NK-92 treated with Interleukin-12 subunit alpha and Interleukin-12 subunit beta, amount 100 ng/mL, for 24 hours (cell line): ENCODE measurements at places on chromosomes 13 and 19.

DNA sequence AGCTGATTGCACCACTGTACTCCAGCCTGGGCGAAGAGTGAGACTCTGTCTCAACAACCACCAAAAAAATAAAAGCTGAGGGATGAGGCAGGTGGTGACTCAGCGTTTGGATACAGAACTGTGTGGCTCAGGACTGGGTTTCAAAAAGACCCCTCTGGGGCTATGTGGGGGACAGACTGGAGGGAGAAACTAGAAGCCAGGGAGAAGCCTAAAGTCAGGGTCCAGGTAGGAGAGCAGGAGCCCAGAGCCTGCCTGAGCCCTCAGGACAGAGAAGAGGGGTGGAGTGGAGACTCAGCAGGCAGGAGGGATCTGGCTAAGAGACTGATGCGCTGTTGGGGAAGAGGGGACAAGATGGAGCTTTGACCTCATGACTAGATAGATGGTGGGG, 1.8 kb upstream of the CD37 start:
- DNase-seq: no peak

GRCh38 chr13:44764302-44764692, 188.2 kb upstream of the TSC22D1 start:
- DNase-seq: no peak

DNA sequence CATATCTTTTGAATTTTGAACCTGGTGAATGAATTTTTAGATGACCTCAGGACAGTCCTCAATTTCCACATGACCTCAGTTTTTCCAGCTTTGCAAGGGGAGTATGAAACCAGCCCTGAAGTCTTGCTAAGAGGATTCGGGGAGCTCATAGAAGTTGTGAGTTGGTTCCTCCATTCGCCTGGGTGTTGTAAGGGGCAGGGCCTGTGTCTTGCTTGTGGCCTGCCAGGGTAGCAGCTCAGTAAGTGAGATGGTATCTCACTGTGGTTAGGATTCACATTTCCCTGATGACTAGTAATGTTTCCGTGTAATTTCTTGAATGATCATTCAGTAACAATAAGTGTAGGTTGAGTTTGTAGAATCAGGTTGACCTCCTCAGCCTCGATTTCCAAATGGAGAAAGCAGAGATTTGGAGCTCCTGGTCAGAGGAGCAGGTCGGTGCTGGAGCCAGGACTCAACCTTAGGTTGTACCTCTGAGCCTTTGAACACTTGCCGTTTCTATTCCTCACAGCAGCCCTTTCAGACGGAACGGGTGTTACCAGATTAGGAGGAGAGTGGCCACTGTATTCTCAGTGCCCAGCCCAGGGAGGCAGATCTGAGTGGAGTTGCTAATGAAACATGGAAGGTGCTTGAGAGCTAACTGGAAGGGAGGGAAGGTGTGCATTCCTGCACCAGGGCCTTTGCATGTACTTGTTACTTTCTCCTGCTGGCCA, 14.6 kb downstream of the NACC1 start:
- DNase-seq: peak; percentile 40

- no peak for DNase-seq
Observed at GRCh38 chr19:10193790-10194499, 808 bp downstream of the DNMT1 start.

- DNase-seq: no peak
Observed at GRCh38 chr19:42577016-42577415, 17.7 kb downstream of the CEACAM8 start.

GRCh38 chr13:93243375-93244063, 16.9 kb downstream of the GPC6 start:
- DNase-seq: no peak

DNA sequence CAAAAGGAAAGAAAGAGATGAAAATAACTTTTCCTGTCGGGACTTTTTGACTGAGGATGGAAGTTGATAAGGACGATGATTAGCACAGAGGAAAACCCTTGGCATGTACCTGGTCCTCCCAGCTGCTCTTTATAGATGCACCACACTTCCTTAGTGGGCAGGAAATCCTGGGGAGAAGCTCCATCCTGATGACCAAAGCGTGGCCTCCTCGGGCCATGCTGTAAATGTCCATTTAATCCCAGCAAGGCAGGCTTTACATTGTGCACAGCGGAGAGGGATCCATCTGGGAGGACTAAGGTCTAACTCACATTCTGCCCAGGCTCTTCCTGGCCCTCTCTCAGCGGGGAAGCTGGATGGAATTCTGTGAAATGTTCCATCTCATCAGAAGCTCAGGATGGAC, 113.5 kb downstream of the COL4A2 start:
- no peak for DNase-seq

DNA sequence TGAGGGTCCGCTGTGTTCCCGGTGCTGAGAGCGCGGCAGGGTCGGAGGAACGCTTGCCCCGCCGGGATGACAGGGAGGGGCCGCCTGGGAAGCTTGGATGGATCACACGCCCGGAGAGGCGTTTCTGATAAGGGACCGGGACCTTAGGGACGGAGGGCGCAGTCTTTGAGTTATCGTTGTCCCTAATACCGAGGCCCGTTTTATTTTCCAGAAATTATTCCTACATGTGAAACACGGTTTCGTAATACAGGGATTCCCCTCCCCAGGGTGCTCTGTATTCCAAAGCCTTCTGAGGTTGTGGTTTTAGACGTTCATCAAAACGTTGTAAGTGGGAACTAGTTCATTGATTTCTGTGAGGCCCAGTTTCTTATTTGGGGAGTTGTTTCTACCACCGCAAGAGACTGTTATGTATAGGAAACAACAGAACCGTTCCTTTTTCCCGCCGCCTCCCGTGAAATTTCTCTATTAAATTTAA, 752 bp downstream of the PDCD5 start:
- peak; percentile 9 for DNase-seq

GRCh38 chr13:25783601-25784024, 268.2 kb downstream of the SHISA2 start:
- no peak for DNase-seq

- no peak for DNase-seq
Observed at GRCh38 chr19:8641908-8642547, 11.6 kb downstream of the NFILZ start.

DNA sequence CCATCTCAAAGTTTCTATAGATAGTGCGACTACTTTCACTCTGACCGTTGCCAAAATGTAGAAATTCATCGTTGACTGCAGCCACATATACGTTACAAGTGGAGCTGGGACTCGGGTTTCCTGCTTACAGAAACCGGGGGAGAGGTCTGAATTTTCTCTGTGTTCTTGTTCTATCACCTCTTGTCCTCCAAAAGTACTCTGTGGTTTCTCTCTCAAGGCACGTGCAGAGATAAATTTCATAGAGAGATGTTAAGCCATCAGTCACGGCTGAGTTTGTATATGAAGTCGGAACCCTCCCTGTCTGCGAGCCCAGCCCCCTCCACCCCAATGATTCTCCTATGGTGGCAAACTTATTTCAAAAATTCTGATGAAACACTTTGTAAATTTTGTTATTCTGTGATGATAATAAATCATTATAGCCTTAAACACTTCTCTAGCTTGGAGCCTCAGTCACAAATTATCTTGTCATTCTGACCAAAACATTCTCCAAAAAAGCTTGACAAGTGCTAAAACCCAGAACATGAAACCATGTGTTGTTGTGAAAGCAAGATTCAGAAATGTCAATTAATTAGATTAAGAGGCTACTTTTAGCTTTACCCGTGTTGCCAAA, 87.5 kb downstream of the TSHZ3 start:
- DNase-seq: no peak

DNA sequence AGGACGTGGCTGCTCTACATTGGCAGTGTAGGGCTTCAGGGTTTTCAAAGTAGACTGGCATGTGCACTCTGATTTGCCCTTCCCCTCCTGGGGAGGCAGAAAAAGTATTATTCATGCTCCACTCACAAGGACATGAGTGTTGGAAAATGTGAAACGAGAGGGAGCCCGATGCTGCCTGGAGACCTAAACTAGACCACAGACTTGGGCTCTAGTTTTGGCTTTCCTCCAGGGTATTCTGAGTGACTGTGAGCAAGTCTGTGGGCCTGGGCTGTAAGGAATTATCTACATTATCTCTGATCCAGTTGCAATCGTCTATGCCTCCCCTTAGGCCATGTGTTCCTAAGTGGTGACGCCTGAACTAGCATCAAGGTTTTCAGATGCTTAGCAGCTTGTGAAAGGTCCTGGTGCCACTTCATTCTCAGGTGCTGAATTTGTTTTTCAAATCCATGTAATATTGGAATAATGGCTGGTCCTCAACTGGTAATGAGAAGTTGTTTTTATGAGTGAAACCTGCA, 55.0 kb downstream of the MRPL57 start:
- DNase-seq: no peak

- DNase-seq: no peak
Observed at GRCh38 chr13:29100758-29101157, 280.6 kb downstream of the MTUS2 start.

GRCh38 chr13:76455960-76456359, 430.2 kb downstream of the KCTD12 start:
- DNase-seq: no peak

DNA sequence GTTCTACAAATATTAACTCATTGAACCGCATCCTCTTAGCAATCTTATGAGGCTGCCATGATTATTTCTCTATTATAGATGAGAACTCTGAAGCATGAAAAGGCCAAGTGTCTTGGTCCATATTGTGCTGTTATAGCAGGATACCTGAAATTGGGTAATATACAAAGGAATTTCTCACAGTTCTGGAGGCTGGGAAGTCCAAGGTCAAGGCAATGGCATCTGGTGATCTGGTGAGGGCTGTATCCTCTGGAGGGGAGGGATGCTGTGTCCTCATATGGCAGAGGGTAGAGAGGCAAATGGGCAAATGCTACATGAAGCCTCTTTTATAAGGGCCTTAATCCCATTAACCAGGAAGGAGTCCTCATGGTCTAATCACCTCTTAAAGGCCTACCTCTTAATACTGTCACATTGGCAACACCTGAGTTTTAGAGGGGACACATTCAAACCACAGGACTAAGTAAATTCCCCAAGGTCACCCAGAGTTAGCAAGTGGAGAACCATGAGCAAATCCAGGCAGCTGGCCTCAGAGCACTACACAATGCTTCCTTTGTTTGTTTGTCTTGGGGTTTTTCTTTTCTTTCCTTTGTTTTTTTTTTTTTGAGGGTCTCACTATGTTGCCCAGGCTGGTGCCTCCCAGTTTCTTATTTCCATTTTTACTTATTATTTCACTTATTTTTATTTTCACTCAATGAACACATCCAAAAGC, 55.9 kb upstream of the LATS2 start:
- no peak for DNase-seq

- no peak for DNase-seq
Observed at GRCh38 chr13:84972907-84973306, 826.3 kb downstream of the SLITRK6 start.

- no peak for DNase-seq
Observed at GRCh38 chr19:17243830-17244617, 1.7 kb downstream of the NR2F6 start.

DNA sequence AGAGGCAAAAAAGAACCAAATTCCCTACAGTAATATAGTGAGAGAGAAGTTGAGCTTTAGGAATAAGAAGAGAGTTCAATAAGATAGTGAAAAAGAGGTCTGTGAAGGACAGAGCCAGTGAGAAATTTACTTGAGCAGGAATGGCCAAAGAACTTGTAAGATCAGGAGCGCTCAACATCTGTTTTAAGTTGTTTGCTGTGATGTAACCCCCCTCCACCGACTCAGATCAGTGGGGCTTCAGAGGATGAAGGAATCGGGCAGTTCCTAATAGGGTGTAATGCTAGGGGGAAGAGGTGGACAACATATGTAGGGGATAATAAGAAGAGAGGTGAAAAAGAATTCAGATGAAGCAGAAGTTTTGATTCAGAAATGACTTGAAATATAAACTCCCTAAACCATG, 85.3 kb upstream of the FNDC3A start:
- no peak for DNase-seq

DNA sequence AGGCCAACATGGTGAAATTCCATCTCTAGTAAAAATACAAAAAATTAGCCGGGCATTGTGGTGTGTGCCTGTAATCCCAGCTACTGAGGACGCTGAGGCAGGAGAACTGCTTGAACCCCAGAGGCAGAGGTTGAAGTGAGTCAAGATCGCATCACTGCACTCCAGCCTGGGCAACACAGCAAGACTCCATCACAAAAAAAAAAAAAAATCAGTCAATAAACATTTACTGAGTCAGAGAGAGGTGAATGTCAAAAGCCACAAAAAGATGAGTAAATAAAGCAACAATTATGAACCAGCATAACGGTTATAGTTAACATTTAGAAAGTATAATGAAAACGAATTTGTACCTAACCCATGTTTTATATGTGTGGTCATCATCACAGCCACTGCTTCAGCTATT, 23.1 kb downstream of the PSPC1 start:
- DNase-seq: no peak

DNA sequence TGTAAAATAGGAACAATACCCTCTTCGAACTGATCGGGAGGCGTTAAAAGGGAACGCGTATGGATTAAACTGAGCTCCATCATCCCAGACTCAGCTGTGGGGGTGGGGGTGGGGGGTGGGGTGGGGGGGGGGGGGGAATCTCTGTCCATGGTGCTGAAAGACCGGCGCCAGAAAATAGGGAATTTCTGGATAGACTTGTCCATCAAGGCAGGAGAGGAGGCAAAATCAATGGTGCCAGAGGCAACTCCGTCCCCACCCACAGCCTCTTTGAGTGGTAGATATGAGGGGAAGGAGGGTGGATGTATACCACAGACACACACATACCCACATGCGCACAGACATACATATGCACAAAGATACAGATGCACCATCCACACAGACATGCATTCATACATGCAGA, 37.4 kb downstream of the ZNF787 start:
- DNase-seq: no peak

- peak; percentile 66 for DNase-seq
Observed at GRCh38 chr19:7340959-7341837, 7.5 kb upstream of the ARHGEF18 start.

DNA sequence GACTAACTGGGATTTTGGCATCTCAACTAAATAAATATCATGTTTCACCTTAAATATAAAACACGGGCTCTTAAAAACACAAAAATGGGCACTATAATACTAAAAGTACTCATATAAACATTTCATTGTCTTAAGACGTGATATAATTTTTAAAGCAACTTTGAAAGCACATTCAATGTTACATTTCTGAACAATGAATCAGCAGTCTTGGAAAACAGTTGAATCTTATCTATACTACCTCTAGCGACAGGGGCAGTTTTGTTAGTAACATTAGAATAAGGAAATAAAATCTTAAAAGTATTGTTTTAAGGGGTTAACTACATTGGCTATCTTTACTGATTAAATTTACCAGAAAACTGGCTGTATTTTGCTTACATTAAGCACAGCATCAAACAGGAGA, 156.9 kb downstream of the UGGT2 start:
- DNase-seq: no peak

- no peak for DNase-seq
Observed at GRCh38 chr19:52034051-52034728, 6.0 kb upstream of the ZNF614 start.

DNA sequence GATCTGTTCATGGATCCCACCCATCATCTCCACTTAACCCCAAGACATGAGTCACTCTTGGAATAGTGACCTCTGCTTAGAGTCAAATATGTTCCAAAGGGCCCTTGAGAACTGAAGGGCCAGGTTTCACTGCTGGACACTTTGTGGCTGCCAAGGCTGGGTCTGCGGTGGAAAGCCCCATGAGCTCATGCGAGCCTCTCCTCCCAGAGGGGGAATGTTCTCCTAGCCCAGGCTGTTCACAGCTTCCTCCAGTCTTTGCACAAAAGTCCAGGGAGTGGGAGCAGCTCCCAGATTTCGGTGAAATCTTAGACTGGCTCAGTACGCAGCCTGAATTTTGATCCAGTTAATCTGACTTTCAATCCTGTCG, 732 bp upstream of the DCLK1 start:
- no peak for DNase-seq

GRCh38 chr13:43081866-43082265, 58.5 kb downstream of the DNAJC15 start:
- DNase-seq: no peak

GRCh38 chr13:20383058-20383457, 142.6 kb downstream of the CRYL1 start:
- DNase-seq: no peak
